ENCODE measurements at places on chromosomes 11 and 22.

DNA sequence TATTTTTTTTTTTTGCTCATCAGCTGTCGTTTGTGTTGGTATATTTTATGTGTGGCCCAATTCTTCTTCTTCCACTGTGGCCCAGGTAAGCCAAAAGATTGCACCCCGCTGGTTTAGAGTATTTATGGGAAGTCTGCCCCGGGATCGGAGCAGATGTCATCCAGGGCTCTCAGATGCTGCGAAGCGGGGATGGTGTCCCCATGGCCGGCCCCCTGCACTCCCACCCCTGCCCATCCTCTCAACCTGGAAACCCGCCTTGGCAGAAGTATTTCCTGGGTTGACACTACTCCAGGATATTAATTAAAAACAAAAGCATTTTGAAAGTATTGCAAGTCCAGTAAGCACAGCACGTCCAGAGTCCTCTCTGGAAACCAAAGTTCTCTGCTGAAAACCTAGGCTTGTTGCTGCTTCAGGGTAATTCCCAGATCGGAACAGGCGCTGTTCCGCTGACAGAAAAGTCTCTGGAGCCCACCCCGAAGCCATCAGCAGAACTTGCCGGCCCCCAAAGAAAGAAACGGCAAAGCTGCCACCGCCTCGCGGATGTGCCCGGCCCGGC lies 833 bp downstream of the SCUBE2 start:
- DNase-seq: no peak

- no peak for DNase-seq
These were observed 54.2 kb upstream of the SYT9 start for GRCh38 chr11:7197469-7197868.

DNA sequence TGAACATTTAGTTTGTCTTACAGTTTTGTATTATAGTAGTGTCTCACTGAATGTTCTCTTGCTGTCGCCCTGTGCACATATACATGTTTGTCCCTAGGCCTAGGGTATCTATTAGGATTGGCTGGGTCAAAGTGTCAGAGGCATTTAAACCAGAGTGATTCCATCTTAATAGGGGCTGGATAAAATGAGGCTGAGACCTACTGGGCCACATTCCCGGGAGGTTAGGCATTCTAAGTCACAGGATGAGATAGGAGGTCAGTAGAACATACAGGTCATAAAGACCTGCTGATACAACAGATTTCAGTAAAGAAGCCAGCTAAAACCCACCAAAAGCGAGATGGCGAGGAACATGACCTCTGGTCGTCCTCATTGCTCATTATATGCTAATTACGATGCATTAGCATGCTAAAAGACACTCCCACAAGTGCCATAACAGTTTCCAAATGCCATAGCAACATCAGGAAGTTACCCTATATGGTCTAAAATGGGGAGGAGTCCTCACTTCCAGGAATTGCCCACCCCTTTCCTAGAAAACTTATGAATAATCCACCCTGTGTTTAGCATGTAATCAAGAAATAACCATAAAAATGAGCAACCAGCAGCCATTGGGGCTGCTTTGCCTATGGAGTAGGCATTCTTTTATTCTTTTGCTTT lies 82.6 kb downstream of the LDLRAD3 start:
- no peak for DNase-seq

- no peak for DNase-seq
These were observed 23.1 kb downstream of the TAB1 start for GRCh38 chr22:39422721-39423120.

DNA sequence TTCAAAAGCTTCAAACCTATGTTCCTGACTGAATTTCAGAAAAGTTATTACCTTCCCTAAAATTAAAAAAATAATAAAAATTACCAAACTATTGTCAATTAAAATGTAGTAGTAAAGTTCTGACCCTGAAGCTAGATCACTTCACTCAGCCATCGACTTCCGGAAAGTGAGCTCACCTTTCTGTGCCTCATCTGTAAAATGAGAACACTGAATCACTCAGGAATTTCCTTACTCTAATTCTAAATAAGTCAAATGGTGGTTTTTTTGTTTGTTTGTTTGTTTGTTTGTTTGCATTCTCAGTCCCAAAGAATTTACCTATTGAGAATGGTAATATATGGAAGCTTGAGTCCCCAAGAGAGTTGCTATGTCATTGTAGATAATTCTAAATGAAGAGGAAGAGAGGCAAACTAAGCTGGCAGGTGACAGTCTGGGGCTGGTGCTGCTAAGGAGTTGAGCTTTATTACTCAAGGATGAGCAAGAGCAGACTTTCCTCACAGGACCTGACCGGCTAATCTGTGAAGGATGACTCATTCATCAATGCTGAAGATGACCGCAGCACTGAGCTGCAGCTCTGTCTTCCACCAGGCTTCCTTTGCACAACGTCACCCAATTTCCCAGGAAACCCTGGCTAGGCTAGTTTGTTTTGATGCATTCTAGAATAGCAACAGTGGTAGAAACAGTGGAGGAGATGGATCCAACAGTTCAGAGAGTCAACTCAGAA lies 248.8 kb downstream of the RAB38 start:
- DNase-seq: no peak

- no peak for DNase-seq
These were observed 275.6 kb downstream of the BRD1 start for GRCh38 chr22:49551897-49552614.

DNA sequence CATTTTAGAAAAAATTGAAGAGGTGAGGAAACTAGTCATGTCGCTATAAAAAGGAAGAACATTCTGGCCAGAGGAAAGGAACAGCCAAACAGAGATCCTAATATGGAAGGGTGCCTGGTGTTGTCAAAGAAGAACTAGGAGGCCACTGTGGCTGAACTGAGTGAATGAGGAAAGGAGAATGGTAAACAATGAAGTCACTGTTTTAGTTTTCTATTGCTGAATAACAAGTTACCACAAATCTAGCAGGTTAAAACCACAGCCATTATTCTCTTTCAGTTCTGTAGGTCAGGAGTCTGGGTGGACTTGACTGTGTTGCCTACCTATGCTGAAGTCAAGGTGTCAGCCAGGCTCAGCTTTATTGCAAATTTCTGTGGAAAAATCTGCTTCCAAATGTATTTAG lies 549.3 kb upstream of the CCDC90B start:
- DNase-seq: no peak

DNA sequence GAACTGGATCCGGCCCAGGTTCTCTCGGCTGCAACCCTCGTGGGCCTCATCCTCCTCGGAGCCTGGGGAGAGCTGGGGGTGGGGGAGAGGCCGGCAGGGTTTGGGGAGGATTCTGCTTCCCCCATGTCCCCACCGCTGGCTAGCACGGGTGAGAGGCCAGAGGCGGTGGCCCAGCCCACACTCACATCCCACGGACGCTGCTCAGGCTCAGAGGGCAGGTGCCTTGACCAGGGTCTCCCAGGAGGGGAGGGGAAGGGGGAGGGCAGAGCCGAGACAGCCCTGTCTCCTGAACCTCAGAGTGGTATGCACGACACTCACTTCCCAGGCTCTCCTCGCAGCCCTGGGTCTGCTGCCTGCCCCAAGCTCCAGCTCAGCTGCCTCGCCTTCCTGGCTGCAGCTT lies 19.6 kb downstream of the LRRC10B start:
- DNase-seq: no peak

Data from stimulated activated CD4-positive, alpha-beta T cell treated with anti-CD3 and anti-CD28 coated beads, Interleukin-2, amount 100 ng/mL, for 48 hours (primary cell).